ENCODE measurements at places on chromosomes 4 and X. TPM values are rescaled to one million over a fixed set of nuclear protein-coding genes. Genes with fewer than 3 reads are reported as not detected.

- no peak overlapping the region for H3K4me3 ChIP-seq
- no peaks in the 10 kb centered on the region for H3K27me3 ChIP-seq
- DNase-seq, result no peak
These were observed 55.8 kb downstream of the FNIP2 start for GRCh38 chr4:158824425-158825274.

GRCh38 chrX:101595739-101596419 lies 21.9 kb downstream of the ARMCX6 start:
- no peaks in the 10 kb centered on the region for H3K4me1 ChIP-seq
- no peaks in the 10 kb centered on the region for H3K27me3 ChIP-seq
- DNase-seq, result no peak
- no peaks in the 10 kb centered on the region for H3K36me3 ChIP-seq

DNA sequence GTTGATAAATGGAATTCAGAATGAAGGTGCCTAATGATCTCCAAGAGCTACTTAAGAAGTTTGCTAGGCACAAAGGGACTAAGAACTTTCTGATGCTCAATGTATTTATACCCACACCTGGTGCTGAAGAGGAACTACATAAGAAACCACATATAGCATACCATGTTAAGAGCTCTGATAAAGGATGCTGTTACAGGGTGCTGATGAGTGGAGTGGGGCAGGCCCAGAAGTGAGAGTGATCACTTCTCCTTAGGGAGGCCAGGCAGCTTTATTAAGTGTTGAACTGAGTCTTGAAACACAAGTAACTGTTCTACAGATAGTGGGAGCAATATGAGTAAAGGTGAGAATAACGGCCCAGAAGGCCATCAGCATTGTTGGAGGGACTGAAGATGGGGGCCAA lies 68.3 kb upstream of the CHRDL1 start:
- no peak overlapping the region for H3K4me3 ChIP-seq
- no peaks in the 10 kb centered on the region for H3K4me1 ChIP-seq
- H3K36me3 ChIP-seq, result no peaks in the 10 kb centered on the region

DNA sequence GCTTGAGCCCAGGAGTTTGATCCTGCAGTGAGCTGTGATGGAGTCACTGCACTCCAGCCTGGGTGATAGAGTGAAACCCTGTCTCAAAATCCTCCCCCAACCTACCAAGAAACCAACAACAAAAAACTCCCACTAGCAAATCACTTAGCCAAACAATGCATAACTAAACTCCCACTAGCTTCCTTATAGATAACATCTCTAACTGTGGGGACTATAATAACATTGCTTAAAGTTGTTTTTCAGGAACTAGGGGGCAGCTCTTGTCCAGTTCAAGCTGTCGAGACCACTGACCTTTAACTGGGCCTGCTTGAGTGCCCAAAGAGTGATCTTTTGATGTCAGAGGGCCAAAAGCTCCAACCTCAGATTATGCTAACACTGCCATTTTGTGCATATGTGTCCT lies 81.7 kb downstream of the FREM3 start:
- H3K4me1 ChIP-seq, result no peaks in the 10 kb centered on the region
- H3K27ac ChIP-seq, result no peak overlapping the region
- no peaks in the 10 kb centered on the region for H3K27me3 ChIP-seq
- no peak for DNase-seq

DNA sequence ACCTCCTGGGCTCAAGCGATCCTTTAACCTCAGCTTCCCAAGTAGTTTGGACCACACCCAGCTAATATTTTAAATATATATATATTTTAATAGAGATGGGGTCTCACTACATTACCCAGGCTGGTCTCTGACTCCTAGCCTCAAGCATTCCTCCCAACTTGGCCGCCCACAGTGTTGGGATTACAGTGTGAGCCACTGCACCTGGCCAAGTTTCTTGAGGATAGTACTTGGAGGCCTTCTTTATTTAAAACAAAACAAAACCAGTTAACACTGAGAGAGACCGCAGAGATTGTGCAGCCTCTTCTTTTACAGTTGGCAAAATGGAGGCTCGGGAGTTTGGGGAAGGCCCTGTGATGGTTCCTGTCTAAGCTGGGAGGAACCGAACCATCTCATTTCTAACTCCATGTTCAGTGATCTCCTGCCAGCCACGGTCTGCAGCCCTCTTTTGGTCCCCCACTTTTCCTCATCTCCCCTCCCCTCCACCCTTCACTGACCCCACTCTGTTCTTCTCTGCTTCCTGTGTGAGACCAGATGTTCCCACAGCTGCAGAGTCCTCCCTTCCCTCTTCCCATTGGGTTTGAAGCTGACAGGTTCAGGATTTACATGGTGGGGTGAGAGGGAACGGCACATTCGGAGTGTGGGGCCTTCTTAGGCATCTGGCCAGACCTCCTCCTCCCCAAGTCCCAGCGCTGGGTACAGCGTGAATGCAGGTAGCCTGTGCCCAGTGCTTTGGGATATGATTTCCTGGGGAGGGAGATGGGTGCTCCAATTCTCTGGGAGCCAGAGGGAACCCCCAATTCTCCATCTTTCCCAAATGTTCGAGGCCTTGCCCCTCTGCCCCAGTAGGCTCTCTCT lies 1.4 kb upstream of the SORCS2 start:
- no peak overlapping the region for H3K27ac ChIP-seq
- H3K36me3 ChIP-seq, result no peaks in the 10 kb centered on the region
- no peak for DNase-seq
- H3K4me1 ChIP-seq, result no peaks in the 10 kb centered on the region
- H3K4me3 ChIP-seq, result no peak overlapping the region

- H3K4me1 ChIP-seq, result no peaks in the 10 kb centered on the region
- no peaks in the 10 kb centered on the region for H3K36me3 ChIP-seq
- DNase-seq, result no peak
These were observed 50.9 kb downstream of the USP26 start for GRCh38 chrX:133045986-133046385.

DNA sequence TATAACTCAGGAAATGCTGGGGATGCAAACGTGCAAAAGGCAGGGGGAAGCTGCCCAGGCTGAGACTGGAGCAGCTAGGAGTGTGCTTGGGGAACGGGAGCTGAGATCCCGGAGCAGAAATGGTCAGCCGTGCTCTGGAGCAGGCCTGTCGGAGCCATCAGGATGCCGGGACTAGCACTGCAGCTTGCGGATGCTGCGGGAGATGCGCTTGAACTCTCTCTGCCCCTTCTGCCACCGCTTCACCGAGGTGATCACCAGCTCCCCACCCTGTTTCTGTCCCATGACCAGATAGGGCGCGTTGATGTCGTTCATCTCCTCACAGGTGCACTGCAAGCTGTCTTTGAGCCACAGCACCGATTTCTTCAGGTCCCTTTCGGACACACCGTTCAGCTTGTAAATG lies 7.6 kb downstream of the SFRP2 start:
- no peaks in the 10 kb centered on the region for H3K27me3 ChIP-seq
- no peak for DNase-seq
- no peak overlapping the region for H3K4me3 ChIP-seq
- no peaks in the 10 kb centered on the region for H3K36me3 ChIP-seq
- H3K4me1 ChIP-seq, result no peaks in the 10 kb centered on the region

- H3K4me3 ChIP-seq, result no peak overlapping the region
- no peaks in the 10 kb centered on the region for H3K27me3 ChIP-seq
- H3K4me1 ChIP-seq, result no peaks in the 10 kb centered on the region
- no peaks in the 10 kb centered on the region for H3K36me3 ChIP-seq
These were observed 28.5 kb downstream of the SASH3 start for GRCh38 chrX:129808158-129808828.

- H3K4me3 ChIP-seq, result no peak overlapping the region
- no peak overlapping the region for H3K27ac ChIP-seq
- H3K27me3 ChIP-seq, result no peaks in the 10 kb centered on the region
- H3K36me3 ChIP-seq, result no peaks in the 10 kb centered on the region
- no peak for DNase-seq
- H3K4me1 ChIP-seq, result no peaks in the 10 kb centered on the region
These were observed 28.8 kb downstream of the HHIP start for GRCh38 chr4:144674711-144675110.

- no peak overlapping the region for H3K4me3 ChIP-seq
- no peak for DNase-seq
- no peaks in the 10 kb centered on the region for H3K36me3 ChIP-seq
- H3K4me1 ChIP-seq, result no peaks in the 10 kb centered on the region
- no peaks in the 10 kb centered on the region for H3K27me3 ChIP-seq
These were observed 327.2 kb upstream of the DIPK2B start for GRCh38 chrX:45527834-45528233.

DNA sequence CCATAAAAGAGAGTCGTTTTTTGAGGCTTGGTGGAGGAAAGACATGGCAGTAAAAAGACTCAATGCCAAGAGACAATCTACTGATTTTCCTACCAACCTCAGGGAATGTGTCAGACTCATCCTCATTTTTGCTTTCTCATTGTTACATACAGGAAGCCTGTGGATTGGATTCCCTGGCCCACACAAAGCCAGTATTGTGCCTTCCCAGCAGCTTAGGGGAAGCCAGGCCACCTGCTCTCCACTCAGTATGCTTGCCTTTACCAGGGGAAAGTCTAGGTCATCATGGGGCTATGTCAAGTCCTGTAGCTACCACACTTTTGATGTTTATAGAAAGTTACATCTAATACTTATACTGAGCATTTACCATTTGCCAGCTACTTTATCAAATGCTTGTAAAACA lies 11.0 kb downstream of the BMX start:
- H3K4me1 ChIP-seq, result no peaks in the 10 kb centered on the region
- no peak overlapping the region for H3K4me3 ChIP-seq
- no peak overlapping the region for H3K27ac ChIP-seq
- no peak for DNase-seq
- H3K27me3 ChIP-seq, result no peaks in the 10 kb centered on the region

DNA sequence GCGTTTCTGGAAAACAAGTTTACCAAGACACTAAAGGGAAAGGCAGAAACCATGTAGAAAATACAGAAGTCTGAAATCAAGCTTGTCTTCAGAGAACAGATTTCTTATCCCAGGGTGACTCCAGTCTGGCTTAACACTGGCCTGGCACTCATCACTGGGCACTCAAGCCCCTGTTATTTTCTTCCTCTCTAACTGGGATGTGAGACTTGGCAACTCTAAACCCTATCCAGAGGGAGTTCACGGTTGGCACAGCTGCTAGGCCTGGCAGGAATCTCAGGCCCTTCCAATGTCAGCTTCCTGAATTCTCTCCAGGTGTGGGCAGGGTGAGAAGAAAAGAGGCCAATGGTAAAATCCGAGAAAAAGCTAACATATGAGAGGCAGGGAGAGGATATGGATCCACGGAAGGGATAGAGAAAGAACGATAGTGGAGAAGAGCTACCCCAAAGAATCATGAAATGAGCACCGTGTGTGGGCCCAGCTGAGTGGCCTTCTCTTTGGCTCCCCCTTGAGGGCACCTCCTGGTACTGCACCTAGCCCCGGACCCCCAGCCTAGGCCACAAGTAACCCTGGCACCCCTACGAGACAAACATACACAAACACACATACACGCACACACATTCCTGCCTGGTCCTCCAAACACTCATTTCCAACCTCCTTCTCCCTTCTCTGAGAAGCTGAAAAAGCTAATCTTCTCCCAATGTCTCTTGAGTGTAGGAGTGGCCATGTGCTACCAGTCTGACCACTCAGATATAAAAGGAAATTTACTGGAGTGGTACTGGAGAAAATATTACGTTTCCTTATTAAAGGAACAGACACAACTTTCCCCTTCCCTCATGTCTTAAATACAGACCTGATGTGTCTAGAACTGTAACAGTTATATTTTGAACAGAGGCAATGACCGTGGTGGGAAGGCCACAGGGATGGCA lies 16.6 kb upstream of the PTCHD1 start:
- H3K4me3 ChIP-seq, result no peak overlapping the region
- no peak overlapping the region for H3K27ac ChIP-seq
- DNase-seq, result no peak
- no peaks in the 10 kb centered on the region for H3K36me3 ChIP-seq

DNA sequence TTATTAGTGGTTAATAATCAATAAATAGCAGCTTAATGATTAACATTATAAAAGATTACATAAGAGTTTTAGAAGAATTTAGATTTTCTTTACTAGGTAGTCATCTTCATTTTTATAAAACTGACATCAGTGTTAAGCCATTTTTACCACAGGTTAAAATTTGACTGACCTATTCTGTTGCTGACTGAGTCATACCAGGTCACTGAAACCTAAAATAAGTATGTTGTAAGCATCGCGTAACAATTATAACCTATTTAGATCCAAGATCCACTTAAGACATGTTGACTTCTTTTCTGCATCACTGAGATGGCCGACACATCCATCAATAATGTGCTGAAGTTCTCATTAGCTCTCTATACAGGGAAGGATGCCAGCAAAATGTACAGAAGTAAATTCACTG lies 36.7 kb downstream of the ARX start:
- no peaks in the 10 kb centered on the region for H3K36me3 ChIP-seq
- no peaks in the 10 kb centered on the region for H3K27me3 ChIP-seq
- H3K4me1 ChIP-seq, result no peaks in the 10 kb centered on the region
- no peak for DNase-seq
- H3K4me3 ChIP-seq, result no peak overlapping the region

- H3K27me3 ChIP-seq, result no peaks in the 10 kb centered on the region
- no peaks in the 10 kb centered on the region for H3K4me1 ChIP-seq
- no peak overlapping the region for H3K4me3 ChIP-seq
- no peaks in the 10 kb centered on the region for H3K36me3 ChIP-seq
These were observed 1582.4 kb downstream of the PCDH18 start for GRCh38 chr4:135949931-135950330.

- H3K4me3 ChIP-seq, result no peak overlapping the region
- H3K4me1 ChIP-seq, result no peaks in the 10 kb centered on the region
- no peaks in the 10 kb centered on the region for H3K27me3 ChIP-seq
- no peak for DNase-seq
- H3K36me3 ChIP-seq, result no peaks in the 10 kb centered on the region
- H3K27ac ChIP-seq, result no peak overlapping the region
These were observed 9.6 kb downstream of the GTPBP6 start for GRCh38 chrX:308821-309520.

DNA sequence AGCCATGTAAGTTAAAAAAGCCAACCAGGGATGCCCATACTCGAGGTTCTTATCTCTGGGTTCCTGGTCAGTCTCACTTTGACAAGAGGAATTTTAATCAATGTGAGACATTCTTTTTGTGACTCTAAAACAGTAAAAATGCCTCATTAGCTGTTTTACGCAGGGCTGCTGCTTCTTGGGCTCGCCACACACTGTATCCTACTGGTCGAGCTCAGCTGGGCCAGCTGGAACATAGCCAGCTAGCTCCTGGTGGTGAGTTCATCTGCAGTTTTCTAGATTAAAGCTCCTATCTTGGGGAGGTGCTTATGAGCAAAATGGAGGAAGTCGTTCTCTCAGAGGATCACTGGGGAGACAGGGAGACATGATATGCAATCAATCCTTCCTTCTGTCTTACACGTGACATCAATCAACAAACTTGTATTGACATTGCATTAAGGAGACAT lies 55.9 kb upstream of the LEF1 start:
- H3K27me3 ChIP-seq, result no peaks in the 10 kb centered on the region
- no peak overlapping the region for H3K4me3 ChIP-seq
- no peaks in the 10 kb centered on the region for H3K4me1 ChIP-seq
- no peak for DNase-seq

GRCh38 chr4:127856813-127857447 lies 23.8 kb upstream of the PLK4 start:
- no peak overlapping the region for H3K27ac ChIP-seq
- no peaks in the 10 kb centered on the region for H3K36me3 ChIP-seq
- no peak overlapping the region for H3K4me3 ChIP-seq
- no peaks in the 10 kb centered on the region for H3K27me3 ChIP-seq
- no peak for DNase-seq

The SPANXN4 gene
- not detected for total RNA-seq

The PNMA6A gene
- total RNA-seq, result 0.88 TPM

The NALF2 gene
- 0.35 TPM for total RNA-seq

The RHOH gene
- total RNA-seq, result 46.2 TPM
